Fibroblast of the aortic adventitia (primary cell): ENCODE measurements at places on chromosomes 5 and 9.
A peak's percentile ranks its signal among the peaks of the same experiment; 100 is the strongest.

DNA sequence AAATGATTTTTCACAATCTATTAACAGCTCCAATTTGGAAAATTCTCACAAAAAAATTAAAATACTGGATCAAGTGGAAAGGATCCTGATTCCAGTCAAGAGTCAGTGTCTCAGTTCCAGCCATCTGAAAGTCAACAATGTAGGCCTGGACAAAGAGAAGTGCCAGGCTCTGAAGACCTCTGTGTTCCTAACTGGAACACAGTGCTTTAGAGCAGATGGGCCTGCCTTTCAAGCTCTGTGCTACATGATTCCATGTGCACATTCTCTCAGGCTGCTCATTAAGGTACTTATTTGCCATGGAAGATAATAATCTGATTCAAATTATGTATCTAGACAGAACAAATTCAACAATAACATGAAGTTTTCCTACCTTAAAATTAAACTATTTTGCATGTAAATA, 30.2 kb upstream of the ALDH1A1 start:
- no peak for DNase-seq

DNA sequence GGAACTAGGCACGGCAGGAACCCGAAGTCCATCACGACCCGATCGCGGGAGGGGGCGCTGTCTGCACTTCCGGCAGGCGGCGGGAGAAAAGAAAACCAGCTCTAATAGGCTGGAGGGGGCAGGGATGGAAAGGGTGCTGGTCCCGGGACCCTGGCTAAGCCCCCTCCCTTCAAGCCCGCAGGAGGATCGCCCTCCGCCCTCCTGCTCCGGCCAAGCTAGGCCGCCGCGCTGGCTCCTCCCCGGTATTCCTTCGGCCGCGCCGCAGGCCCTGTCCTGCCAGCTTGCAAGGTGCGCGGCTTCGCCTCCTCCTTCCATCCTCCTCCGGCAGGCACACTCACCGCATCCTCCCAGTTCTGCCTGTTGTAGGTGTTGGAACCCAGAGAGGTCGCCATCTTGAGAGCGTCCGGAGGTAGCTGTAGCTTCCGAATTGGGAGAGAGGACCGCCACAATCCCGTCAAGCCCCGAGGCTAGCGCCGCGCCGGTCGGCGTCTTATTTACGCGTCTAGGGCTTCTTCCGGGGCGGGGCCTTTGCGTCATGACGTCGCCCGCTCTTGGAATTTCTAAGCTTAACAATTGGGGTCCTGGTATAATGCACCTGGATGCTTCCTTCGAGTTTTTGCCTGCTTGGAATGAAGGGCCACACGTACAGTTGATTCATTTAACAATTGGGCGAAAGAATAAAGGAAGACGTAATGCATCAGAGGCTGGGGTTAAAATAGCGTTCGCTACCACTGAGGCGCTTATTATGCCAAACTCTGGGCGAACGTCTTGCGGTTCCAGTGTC, at the start of gene RBM22:
Gene RBM22 (minus strand): TSS at position 469 of the 784 bp plus-strand sequence. CDS start 77 bp downstream, at position 392.
- DNase-seq, result peak; percentile 87

- DNase-seq, result peak; percentile 82
These were observed 128.0 kb upstream of the KLF9 start for GRCh38 chr9:70542311-70542931.

GRCh38 chr5:10699987-10700386, 61.0 kb downstream of the DAP start:
- DNase-seq, result no peak

GRCh38 chr5:135225856-135226560, 173.0 kb downstream of the MACROH2A1 start:
- DNase-seq, result no peak

DNA sequence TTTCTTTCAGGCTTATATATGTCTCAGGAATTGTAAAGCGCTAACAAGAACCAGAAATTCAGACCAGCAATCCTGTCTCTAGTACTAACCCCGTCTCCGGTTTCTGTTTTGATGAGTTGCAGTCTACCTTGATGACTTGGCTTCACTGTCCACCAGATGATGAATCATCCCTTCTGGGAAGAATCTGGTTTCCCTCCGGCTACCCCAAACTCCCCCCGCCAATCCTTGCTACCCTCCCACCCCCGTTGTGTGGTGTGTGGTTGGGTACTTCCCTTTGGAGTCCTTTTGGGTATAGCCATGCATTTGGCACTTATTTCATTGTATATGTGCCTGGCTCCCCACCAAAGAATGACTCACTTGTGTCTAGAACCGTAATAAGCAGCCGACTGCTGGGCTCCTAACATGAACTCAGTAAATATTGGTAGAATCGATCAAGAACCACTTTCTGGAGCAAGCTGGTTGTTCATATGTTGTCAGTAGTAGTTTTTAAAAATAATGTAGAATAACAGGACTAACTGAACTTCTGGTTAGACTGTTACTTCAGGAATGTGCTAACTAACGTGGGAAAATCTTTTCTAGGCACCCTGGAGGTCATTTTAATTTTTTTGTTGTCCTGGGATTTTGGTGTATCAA, 8.3 kb upstream of the TGFBI start:
- DNase-seq, result peak; percentile 95

DNA sequence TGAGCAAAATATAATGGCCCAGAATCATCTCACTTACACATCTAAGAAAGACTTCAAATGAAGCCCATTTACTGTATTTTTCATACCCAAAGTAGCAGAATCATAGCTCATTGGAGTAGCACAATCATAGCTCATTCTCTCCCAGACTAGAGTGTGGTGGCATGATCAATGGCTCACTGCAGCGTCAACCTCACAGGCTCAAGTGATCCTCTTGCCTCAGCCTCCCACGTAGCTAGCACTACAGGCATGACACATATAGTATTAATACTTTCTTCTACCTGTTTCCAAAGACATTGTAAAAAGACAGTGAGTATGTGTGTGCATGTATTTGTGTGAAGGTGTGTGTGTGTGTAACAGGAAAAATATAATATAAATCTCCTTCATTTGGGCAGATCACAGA, 1247.9 kb upstream of the ACO1 start:
- DNase-seq, result no peak

- DNase-seq, result peak; percentile 18
These were observed 72.5 kb upstream of the GPR151 start for GRCh38 chr5:146588331-146589027.

GRCh38 chr5:149546974-149547373, 4.3 kb downstream of the CSNK1A1 start:
- DNase-seq, result no peak

DNA sequence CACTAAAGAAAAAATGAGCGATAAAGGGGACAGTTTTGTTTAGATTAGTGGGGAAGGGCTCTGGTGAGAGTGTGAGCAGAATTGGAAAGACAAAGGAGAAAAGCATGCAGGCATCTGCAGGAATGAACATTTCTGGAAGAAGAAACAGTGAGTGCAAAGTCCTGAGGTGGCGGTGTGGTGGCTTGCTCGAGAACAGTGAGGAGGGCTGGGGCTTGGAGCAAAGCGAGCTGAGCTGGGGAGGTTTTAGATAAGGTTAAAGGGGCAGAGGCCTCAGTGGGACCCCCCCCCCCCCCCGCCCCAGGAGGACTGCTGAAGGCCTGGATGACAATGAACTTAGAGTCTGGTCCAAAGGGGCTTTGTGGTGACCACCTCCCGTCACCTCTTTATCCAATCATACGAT, 202.7 kb upstream of the MVB12B start:
- no peak for DNase-seq

DNA sequence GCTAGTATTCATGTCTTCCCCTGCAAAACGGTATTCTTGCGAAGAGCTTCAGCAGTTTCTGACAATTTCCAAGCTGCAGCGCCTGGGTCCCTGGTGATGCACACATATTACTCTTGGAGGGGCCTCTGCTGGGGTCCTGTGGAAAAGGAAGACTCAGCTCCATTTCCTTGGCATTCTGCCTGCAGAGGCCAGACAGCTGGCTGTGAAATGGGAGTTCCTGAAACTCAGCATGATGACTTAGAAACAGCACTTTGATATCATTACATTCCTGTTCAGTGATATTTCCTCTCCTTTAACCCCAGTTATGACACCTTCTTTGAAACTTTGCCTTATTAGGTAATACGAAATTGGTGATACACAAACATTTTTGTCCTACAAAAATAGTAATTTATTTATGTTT, 98.5 kb downstream of the APBA1 start:
- peak; percentile 37 for DNase-seq

GRCh38 chr9:38362852-38363588, 29.5 kb upstream of the ALDH1B1 start:
- DNase-seq, result peak; percentile 88

- no peak for DNase-seq
These were observed 1.3 kb upstream of the ST8SIA4 start for GRCh38 chr5:100904259-100904861.

DNA sequence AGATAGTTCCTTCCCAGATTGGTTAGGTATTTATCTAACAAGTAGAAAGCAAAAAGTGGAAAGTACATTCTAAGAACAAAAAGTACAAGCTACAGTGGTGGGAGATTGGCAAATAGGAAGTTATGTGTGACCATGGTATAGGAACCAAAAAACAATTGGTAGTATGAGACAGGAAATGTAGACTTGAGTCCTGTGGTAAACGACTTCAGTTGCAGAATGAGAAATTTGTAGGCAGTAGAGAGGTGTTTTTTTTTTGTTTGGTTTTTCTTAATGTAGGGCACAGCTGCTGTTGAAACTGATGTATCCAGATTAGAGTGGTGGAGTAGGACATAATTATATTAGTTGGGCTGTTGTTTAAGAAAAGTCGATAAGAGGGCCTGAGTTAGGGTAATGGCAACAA, 72.0 kb downstream of the CCNH start:
- no peak for DNase-seq

- DNase-seq, result peak; percentile 18
These were observed 2.4 kb upstream of the SMC2 start for GRCh38 chr9:104091708-104092107.

GRCh38 chr5:176644878-176645670, 2.2 kb upstream of the TSPAN17 start:
- no peak for DNase-seq
